ENCODE measurements at places on chromosomes 16 and 17. TPM values are rescaled to one million over a fixed set of nuclear protein-coding genes. Genes with fewer than 3 reads are reported as not detected.

- H3K4me3 ChIP-seq: no peak overlapping the region
- no peak overlapping the region for H3K27ac ChIP-seq
- H3K4me1 ChIP-seq: no peaks in the 10 kb centered on the region
- no peak for DNase-seq
- no peaks in the 10 kb centered on the region for H3K36me3 ChIP-seq
These were observed 146.3 kb upstream of the FOXF1 start for GRCh38 chr16:86363836-86364618.

DNA sequence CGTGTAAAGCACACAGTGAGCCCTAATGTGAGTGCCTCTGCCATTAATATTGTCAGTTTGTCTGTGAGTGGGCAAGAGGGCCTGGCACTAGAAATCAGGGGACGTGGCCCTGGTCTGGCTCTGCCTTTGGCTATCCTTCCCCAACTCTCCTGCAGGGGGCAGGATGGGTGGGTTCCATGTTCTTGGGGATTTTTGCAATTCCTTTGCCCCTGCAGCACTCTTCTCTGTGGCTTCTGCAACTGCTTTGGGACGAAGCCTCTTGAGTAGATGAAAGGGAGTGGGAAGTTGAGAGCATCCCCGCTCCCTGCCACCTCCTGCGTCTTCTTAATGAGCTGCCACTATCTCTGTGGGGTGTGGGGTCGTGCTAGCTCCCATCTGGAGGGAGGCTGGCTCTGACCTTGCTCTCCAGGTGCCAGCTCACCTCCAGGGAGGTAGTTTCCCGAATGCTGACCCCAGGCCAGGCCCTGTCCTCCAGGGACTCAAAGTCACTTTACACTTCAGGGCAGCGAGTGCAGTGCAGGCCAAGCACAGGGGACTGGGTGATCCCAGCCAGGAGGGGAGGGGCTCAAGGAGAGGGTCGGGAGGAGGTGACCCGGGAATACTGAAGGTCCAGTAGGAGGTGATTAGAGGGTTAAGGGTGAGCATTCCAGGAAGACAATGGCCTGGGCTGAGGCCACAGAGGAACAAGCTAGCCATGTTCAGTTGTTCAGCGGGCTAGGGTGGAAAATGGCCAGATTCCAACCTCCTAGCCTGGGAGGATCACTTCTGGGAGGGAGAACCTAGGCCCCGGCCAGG, 121.0 kb upstream of the NLRP1 start:
- peaks cover 41% of the 10 kb centered on the region for H3K27me3 ChIP-seq
- no peak for DNase-seq

DNA sequence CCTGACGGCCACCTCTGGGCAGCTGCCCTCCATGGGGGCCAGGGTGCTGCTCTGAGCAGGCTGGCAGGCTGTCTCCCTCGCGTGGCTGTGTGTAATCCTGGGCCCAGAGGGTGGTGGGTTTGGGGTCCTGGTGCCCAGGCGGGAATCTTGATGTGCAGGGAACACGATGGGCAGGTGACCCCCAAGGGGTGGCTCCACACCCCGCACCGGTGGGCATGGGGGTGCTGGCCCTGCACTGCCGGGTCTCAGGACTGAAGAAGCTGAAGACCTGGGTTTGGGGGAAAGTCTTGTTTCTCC, 8.6 kb downstream of the CHMP6 start:
- no peak overlapping the region for H3K4me3 ChIP-seq
- no peaks in the 10 kb centered on the region for H3K27me3 ChIP-seq
- DNase-seq: no peak
- no peaks in the 10 kb centered on the region for H3K36me3 ChIP-seq

- H3K4me3 ChIP-seq: no peak overlapping the region
- peaks cover 90% of the 10 kb centered on the region for H3K27me3 ChIP-seq
- H3K27ac ChIP-seq: no peak overlapping the region
- no peaks in the 10 kb centered on the region for H3K36me3 ChIP-seq
These were observed 21.7 kb upstream of the WSCD1 start for GRCh38 chr17:6048486-6048885.

DNA sequence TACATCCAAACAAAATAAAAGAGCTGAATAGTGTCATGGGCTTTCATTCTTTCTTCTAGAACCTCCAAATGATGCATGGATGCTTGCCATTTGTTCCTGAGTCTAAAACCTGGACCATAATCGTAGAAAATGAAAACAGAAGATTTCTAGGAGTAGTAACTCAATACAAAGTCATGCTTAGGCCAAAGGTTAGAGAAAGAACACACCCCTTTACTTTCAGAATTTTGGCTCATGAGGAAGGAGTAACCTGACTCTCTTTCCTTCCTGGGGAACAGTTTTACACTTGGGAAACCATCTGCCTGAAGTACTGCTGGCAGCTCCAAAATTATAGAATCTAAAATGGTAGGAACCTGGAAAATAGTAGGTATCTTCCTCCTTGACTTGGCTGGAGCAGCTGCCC, 137.2 kb downstream of the SNX11 start:
- peak overlapping the region; percentile 11 for H3K4me3 ChIP-seq
- H3K27me3 ChIP-seq: no peaks in the 10 kb centered on the region
- H3K4me1 ChIP-seq: peaks cover 76% of the 10 kb centered on the region

GRCh38 chr17:4143563-4144421, 795 bp downstream of the CYB5D2 start:
- peak; percentile 86 for DNase-seq
- H3K4me1 ChIP-seq: peaks cover 14% of the 10 kb centered on the region
- H3K4me3 ChIP-seq: peak overlapping the region; percentile 89
- no peaks in the 10 kb centered on the region for H3K36me3 ChIP-seq
- H3K27ac ChIP-seq: peak overlapping the region; percentile 98

DNA sequence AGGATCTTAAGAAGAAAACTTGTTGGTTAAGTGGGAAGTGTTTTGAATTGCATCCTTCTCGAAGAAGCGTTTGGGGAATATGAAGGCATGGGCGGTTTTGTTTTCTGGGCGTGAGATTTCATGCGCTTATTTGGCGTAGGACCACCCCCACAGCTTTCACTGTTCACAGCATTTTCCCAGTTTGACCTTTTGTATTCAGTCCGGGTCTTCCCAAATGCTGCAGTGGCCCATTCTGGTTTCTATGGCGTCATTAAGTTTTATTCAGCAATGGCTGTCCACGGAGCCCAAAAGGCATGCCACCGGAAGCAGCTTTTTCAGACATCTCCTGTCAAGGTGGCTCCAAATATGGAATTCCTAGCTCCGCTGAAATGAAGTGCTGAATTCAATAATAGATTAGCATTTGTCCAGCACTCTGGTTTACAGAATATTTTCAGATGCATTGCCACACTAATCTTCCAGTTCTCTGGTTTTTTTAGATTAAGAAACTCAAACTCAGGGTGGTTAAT, 90.6 kb upstream of the FBXO47 start:
- no peaks in the 10 kb centered on the region for H3K27me3 ChIP-seq
- no peaks in the 10 kb centered on the region for H3K36me3 ChIP-seq
- DNase-seq: no peak
- H3K27ac ChIP-seq: no peak overlapping the region

DNA sequence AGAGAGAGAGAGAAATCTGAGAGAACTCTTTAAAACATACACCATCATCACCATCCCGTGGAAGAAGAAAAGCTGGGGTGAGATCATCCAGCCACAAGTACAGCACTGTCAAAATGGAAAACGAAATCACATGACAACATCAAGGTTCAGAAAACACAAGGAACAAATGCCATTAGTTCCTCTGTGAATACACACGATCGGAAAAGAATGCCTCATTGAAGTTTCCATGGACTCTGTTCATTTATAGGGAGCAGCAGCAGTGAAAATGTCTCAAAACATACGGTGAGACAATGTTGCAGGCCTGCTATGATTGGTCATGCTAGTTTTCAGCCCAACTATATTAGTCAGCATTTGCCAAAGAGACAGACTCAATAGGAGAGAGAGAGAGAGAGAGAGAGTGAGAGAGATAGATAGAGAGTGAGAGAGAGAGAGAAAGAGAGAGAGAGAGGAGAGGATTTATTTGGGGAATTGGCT, 4.4 kb downstream of the CFAP97D1 start:
- H3K27me3 ChIP-seq: peaks cover 16% of the 10 kb centered on the region
- H3K4me3 ChIP-seq: no peak overlapping the region
- H3K36me3 ChIP-seq: no peaks in the 10 kb centered on the region
- no peak overlapping the region for H3K27ac ChIP-seq
- no peak for DNase-seq

DNA sequence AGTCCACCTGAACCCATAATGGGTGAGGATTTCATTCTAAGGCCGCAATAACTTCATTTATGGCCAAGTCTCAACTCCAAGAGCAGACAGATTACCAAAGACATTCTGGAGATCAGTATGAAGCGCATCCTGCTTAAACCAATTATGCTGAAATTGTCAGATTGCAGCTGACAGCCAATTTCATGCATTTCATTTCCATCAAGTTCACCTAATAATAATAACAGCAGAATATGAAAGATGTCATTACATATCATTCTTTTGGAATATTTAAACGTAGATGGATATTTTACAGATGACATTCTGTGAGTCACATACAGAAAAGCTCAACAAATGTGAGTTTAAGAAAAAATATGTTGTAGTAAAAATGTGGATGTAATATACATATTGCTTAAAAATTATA, 54.9 kb upstream of the NACA2 start:
- DNase-seq: no peak
- no peaks in the 10 kb centered on the region for H3K27me3 ChIP-seq
- no peak overlapping the region for H3K27ac ChIP-seq

DNA sequence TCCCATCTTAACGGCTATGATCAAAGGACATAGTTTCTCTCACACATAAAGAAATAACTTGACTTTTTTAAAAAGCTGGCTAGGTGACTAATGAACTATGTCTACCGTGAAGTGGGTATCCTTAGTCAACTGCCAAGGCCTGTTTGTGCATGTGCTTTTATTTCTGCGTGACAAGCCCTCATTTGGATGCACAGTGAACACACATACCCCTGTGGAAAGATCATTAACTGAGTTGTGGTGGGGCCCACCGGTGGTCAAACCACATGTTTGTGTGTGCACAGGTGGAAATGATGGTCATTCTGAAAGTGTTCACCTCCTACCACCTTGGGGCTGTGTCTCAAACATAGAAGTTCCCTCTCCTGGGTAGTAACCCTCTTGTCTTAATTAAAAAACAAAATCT, 256.1 kb upstream of the SALL1 start:
- no peak overlapping the region for H3K4me3 ChIP-seq
- no peak overlapping the region for H3K27ac ChIP-seq

Gene VMO1
- total RNA-seq: 4.1 TPM

Gene CEMP1
- 0.94 TPM for total RNA-seq

Gene OR1F1
- 1.4 TPM for total RNA-seq

Gene ARHGAP27
- total RNA-seq: 60.6 TPM
